ENCODE measurements at places on chromosomes 6 and 20. TPM values are rescaled to one million over a fixed set of nuclear protein-coding genes. Genes with fewer than 3 reads are reported as not detected.

The DTNBP1 gene
- 4.5 TPM for total RNA-seq

The ID1 gene
- total RNA-seq: 17.8 TPM

The MRPL18 gene
- 50.6 TPM for total RNA-seq

The TTLL9 gene
- total RNA-seq: not detected

The IP6K3 gene
- 0.32 TPM for total RNA-seq

The RSPH3 gene
- total RNA-seq: 6.3 TPM

The ACOT8 gene
- total RNA-seq: 32.8 TPM
